ENCODE measurements at places on chromosomes 5 and 9.

DNA sequence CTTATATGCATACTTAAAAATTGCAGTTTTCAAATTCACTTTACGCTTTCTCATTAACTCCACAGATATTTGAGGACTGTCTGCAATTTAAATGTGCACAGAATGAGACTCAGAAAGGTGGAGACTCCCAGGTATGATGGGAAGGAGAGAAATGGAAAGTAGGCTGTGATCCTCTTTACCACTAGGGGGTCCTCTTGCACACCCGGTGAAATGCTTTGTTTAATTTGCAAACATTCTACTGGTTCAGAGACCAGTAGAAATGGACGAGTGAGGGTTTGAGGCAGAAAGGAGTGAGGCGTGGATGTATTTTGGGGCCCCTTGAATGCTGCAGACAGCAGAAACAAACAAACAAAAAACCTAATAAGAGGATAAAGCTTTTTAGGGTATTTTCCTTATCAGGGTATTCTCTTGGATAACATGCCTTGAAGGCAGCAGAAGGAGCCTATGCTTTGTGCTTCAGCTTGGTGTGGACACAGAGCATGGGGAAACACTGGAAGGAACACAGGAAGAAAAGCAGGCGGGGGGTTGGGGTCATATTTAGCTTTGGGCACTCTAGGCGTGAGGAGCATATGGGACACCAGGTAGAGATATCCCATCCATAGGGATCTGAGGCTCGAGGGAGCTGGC lies 410.1 kb downstream of the DMRT2 start:
- DNase-seq: peak; percentile 7

- no peak for DNase-seq
Observed at GRCh38 chr5:76579166-76579937, 43.9 kb downstream of the F2RL2 start.

DNA sequence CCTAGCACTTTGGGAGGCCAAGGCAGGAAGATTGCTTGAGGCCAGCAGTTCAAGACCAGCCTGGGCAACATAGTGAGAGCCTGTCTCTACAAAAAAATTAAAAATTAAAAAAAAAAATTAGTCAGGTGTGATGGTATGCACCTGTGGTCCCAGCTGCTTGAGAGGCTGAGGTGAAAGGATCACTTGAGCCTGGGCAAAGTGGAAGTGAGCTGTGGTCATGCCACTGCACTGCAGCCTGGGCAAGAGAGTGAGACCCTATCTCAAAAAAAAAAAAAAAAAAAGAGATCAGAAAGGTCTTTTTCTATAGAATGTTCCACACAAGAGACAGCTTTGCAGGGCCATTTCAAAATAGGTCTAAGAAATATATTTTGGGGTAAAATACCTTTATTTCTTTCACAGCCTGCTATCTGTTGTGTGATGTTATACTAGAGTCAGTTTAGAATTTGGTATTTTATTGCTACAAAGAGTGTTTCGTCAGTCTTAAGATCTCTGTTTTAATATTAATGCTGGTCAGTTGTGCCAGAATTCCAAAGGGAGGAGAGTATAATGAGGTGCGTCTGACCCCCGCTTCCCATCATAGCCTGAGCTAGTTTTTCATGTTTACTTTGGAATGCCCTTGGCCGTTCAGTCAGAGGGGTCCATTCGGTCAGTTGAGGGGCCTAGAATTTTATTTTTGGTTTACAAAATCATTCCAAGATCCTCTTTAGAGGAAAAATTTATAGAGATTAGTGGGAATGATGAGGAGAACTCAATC lies 9.4 kb downstream of the LNPEP start:
- no peak for DNase-seq

- DNase-seq: no peak
Observed at GRCh38 chr5:31964007-31964360, 210.1 kb downstream of the GOLPH3 start.

GRCh38 chr5:106956187-106956586 lies 714.5 kb downstream of the EFNA5 start:
- no peak for DNase-seq
